Ovary (tissue), 10 donors: ENCODE measurements at places on chromosomes 11 and 22. TPM values are rescaled to one million over a fixed set of nuclear protein-coding genes. Genes with fewer than 3 reads are reported as not detected.

DNA sequence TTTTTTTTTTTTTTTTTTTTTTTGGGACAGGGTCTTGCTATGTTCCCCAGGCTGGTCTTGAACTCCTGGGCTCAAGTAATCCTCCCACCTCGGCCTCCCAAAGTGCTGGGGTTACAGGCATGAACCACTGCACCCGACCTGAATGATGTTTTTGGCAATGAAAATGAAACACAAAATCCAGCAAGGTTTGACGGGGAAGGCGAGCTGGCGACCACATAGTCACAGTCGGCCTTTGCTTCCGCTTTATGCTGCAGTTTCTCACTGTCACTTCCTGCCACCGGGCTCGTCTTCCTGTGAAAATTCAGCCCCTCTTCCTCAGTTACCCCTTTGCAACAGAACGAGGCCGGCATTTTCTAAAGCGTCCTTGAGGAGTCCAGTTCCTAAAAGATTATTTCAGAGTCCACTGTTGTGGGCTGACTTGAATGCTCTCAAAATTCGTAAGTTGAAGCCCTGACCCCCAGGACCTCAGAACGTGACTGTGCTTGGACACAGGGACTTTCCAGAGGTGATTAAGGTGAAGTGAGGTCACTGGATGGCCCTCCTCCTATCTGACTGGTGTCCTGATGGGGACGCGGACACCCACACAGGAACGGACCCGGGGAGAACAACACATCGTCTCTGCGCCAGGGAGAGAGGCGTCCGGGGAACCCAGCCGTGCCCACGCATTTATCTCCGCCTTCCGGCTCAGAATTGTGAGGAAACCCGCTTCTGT is 2.9 kb upstream of the BID start:
- no peak for DNase-seq

GRCh38 chr11:78188286-78189173 is at the start of the genes KCTD21 and USP35:
Gene KCTD21, minus strand, starts transcription at chr11:78188626. Its CDS starts 14,072 bp downstream, at chr11:78174554.
Gene USP35, plus strand, starts transcription at chr11:78188919. Its CDS starts 7,327 bp downstream, at chr11:78196246.
- peak; percentile 96 for DNase-seq

DNA sequence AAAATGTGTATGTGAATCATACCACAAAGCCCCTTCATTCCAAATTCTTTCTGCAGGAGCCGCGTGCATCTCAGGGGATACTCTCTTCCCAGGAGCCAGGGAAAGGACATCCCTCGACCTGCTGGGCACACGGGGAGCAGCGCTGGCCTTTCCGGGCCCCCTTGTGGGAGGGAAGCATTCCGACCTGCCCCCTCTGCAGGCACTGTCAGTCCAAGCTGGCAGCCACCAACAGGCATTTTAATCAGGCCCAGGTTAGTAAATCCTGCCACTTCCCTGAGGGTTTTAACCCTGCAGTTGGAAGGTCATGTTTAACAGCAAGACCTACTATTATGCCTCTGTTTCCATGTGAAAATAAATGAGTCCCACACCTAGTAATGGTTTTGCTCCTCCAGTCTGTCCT is 391.5 kb downstream of the SHANK2 start:
- DNase-seq = no peak

DNA sequence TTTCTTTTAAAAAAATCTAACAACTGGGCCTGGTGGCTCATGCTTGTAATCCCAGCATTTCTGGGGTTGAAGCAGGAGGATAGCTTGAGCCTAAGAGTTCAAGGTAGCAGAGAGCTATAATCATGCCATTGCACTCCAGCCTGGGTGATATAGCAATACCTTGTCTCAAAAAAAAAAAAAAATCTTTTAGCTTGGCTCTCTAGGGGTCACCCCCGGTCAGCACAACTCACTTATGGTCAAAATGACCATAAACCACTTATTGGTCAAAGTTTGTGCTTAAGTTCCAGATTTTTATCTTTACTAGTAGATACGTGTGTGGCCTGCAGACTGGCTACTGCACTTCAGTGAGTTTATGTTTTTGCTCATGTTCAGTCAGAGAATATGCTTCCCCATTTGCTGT is 6.3 kb upstream of the SPDYC start:
- DNase-seq = no peak

DNA sequence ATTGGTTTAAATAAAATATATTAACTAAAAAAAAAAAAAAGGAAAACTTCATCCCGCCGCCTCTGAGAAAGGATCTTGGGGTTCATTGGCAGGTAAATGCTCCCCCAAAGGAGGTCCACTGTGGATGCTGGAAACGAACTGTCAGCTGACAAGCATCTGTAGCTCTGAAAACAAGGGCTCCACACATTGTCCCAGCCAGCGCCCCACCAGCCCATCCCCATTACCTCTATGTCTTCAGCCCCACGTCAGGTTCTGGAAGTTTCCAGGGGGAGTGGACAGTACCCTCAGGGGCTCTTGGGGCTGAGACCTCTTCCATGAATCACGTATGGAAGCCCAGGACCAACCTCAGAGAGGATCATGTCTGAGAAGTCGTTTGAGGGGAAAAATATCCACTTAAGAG is 66.4 kb upstream of the WNT7B start:
- peak; percentile 33 for DNase-seq

DNA sequence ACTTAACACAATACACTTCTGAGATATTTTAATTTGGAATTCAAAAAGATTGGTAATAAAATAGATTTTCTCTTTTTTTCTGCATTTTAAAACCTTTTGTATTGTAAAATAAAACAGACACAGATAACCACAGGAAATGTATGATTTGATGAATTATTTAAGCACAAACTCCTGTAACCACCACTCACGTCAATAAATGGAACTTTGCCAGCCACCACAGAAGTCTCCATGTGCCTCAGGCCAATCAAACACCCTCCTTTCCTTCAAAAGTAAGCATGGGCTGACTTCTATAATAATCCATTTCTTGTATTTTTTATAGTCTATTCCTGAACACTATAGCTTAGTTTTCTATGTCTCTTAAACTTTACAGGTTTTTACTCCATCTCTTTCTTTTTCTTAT is 721.7 kb downstream of the DLG2 start:
- DNase-seq = no peak

- no peak for DNase-seq
Observed at GRCh38 chr22:30865656-30866055, 102.9 kb downstream of the MORC2 start.

DNA sequence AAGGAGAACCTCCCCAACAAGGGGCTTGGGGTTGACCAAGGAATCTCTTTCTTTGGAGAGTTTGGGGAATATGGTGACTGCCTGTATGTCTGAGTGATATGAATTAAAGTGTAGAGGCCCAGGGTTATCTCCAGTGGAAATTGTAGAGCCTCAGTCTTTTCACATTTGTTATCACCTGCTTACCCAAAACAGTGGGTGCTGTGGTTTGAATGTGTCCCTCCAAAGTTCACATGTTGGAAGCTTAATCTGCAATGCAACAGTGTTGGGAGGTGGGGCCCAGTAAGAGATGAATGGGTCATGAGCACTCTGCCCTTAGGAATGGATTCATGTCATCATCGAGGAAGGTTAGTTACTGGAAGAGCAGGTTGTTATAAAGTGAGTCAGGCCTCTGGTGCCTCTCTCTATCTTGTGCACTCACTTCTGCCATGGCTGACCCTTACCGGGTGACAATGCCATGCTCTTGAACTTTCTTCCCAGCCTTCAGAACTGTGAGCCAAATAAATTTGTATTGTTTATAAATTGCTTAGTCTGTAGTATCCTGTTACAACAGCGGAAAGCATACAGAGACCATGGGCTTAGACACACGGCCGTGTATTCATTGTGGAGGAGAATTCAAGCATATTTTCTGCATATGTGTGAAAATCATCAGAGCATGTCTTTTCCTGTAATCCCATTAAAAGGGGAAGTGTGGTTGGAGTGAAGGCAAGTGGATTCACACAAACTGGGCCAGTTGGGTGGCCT is 114.1 kb upstream of the TBCEL start:
- DNase-seq = no peak

ANGPTL5 gene
- 16.8 TPM for total RNA-seq

- peak; percentile 86 for DNase-seq
Observed at GRCh38 chr22:23315341-23315917, 135.1 kb downstream of the BCR start.

ZNF280B gene
- total RNA-seq = 2.8 TPM

GRCh38 chr11:121048464-121049233 is 24.7 kb downstream of the TBCEL start:
- no peak for DNase-seq

- no peak for DNase-seq
Observed at GRCh38 chr11:117879516-117880480, 3.3 kb upstream of the FXYD6 start.

MMP8 gene
- not detected for total RNA-seq

LARGE2 gene
- 5.2 TPM for total RNA-seq

TALDO1 gene
- total RNA-seq = 119 TPM

DNA sequence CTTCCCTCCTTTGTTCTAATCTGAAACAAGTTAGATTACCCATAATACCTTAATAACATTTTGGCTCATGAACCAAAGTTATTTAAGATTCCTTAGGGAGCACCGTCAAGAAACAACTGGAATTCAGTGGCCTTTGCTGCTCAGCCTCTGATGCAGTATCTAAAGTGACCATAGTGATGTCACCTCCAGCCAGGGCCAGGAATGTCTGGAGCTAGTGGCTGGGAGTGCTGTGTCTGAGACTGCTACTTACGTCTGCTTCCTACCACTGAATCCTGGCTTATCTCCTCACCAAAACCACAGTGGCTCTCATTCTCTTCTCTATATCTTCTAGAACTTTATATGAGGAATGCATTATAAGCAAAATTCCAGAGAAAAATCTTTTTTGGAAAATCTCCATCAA is 658.0 kb downstream of the DLG2 start:
- no peak for DNase-seq

DNA sequence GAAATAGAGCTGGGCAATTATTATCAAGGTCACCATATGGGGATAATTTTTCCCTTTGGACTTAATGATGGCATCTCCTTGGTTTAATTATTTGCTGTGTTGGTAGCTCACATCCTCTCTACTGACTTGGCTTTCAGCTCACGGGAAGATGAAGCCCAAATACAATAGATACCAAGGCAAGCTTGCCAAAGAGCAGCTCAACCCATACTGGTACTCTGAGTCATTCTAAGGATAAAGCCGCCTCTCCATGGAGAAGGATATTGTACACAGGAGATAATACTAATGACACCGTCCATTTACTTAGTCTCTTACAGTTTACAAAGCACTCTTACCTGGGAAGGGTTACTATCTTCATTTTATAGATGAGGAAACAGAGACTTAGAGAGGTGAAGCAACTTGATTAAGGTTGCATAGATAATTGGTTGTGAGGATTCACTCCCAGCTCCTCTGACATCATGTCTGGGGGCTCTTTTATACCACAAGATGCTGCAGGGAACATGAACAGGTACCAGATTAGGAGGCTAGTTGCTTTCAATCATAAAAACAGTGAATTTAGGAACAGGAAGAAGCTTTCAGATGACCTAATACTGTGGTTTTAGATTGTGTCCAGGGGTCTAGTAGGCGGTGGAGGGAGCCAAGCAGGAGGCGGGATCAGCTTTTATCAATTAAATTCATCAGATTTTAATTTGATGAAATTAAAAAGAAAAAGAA is 48.3 kb upstream of the PICALM start:
- DNase-seq = no peak

- peak; percentile 89 for DNase-seq
Observed at GRCh38 chr22:39176143-39176713, 23.7 kb upstream of the CBX7 start.

DNA sequence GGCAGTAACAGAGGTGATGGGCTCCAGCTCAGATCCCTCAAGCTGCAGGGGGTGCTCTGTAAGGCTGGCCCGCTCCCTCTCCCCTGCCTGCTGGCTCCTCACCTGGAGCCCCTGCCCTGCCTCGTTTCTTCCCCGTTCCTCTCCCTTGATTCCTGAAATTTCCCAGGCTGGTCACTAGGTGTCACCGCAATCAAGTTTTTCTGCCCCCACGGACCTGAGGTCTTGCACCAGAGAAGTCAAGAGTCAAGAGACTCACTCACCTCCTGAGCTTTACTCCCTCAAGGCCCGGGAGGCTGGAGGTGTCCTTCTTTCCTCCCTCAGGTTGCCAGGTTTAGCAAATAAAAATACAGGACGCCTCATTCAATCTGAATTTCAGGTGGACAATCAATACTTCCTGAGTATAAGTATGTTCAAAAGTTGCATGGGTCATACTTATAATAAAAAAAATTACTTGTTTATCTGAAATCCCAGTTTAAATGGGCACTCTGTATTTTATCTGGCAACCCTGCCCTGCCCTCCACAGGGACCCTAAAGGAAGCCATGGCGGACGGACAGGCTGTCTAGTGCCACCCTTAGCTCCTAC is 69.2 kb downstream of the SCUBE1 start:
- DNase-seq = no peak
